NCI-H1105 (cell line): ENCODE measurements at places on chromosomes 1 and 21.

DNA sequence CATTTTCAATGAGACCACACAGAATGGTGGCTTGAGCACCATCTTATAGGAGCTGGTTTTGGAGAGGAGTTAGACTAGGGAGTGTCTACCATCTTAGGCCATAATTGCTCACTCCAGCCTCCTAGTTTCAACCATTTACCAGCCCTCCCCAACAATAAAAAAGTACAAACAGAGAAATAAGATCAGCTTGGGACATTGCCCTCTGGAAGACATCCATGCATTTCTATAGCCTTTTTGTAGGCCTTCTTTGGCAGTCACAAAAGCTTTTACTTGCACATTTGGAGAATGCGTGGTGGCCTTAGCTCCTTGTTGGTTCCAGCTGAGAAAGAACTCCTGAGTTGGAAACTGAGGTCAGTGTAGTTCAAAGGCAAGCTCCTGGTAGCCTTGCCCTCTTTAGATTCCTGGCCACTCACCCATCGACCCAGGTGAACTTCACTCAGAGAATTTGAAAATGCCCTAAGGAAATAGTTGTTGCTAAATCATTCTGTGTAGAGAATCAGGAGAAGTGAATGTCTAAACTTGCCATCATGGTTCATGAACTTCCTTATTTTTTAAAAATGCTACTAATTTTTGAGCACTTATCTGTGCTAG is 301.7 kb upstream of the PROX1 start:
- DNase-seq: no peak

- no peak for DNase-seq
Measured at GRCh38 chr1:31657020-31657804, 12.5 kb upstream of the PEF1 start.

DNA sequence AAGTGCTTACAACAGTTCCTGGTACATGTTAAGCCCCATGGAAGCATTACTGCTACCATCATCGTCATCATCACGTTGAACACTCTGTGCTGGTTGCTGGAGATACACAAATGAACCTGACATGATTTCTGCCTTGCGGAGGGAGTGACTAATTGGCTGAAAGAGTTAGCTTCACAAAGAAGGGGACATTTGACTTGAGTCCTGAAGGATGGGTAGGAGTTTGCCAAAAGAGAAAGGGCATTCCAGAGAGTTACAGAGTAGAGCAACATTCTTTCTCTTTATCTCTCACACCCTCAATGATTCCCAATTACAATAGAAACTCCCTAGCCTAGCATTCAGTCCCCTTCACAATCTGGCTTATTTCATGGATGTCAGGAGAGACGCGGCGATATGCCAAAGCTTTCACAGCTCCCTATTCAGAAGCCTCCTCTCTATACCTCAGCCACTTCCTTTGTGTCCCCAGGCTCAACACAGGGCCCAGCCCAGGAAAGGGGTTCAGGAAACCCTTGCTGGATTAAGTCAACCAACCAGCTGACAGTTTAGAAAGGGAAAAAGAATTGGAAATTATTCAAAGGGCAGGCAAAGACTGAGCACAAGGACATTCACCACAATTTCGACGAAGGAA is 38.0 kb downstream of the SLC1A7 start:
- DNase-seq: no peak

GRCh38 chr1:19328486-19328885 is 16.4 kb downstream of the SLC66A1 start:
- DNase-seq: no peak

GRCh38 chr1:66791621-66792610 is 9.2 kb downstream of the INSL5 start:
- no peak for DNase-seq

DNA sequence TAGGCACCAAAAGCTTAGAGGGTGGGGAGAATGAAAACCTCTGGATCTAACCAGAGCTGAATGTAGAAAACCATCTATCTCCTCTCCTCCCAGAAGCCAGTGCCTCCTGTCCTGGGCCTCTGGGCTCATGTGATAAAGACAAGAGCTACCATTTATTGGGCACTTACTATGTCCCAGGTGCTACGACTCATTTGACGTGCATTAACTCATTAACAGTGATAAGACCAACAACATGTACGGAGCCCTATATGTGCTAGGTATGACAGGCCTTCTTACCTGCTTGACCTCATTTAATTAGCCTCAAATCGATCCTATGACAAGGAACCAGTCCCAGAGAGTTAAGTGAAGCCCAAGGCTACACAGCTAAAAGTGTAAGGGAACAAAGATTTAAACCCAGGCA is 19.7 kb downstream of the CAPZB start:
- no peak for DNase-seq

DNA sequence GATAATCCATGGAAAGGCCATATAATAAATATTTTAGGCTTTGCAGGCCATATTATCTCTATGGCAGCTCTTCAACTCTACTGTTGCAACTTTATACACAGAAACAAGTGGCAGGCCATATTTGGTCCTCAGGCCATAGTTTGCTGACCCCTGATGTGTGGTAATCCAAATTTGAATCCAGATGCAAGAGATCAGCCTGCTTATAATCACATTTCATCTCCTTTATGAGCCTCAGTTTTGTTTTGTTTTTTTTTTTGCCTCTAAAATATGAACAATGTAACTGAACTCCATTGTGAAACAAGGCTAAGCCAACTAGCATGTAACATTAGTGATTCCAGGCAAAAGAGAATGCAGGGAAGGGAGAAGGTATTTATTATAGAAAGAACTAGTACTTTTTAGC is 81.6 kb downstream of the PRKAA2 start:
- DNase-seq: no peak
